ENCODE measurements at places on chromosomes 7 and 10.

GRCh38 chr10:5942474-5942873 is 34.9 kb downstream of the IL15RA start:
- DNase-seq, result no peak

GRCh38 chr10:98013776-98014175 is 16.6 kb downstream of the CRTAC1 start:
- DNase-seq, result no peak

DNA sequence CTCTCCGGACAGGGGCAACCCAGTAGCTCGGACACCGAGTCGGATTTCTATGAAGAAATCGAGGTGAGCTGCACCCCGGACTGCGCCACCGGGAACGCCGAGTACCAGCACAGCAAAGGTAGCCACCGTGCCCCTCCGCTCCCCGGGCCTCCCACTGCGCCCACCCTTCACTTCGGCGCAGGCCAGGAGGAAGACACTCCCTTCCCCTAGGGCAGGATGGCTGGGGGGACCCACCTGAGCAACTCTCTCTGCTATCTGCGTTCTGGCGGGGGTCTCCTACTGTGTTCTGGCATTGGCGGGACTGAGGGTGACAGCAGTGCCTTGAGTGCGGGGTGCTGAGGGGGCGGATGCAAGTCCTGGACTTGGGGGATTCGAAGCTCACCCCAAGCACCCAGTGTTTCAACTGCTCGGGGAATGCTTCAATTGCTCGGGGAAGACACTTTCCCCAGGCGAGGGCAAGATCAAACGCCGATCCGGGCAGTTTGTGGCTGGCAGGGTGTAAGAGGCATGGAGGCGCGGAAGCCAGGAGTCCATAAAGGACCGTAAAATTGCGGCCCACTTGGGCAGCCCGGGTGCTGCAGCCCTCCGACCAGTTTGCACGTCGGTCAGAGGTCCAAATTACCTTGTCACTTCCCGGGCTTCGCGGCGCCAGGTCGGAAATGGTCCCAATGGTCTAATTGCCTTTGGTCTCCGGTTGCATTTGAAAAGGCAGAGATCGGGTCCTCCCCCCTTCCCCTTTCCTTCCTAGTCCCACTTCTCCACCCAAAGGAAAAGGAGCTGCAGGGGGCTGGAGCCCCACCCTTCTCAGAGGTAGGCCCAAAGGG is 950 bp downstream of the EVX1 start:
- DNase-seq, result no peak

DNA sequence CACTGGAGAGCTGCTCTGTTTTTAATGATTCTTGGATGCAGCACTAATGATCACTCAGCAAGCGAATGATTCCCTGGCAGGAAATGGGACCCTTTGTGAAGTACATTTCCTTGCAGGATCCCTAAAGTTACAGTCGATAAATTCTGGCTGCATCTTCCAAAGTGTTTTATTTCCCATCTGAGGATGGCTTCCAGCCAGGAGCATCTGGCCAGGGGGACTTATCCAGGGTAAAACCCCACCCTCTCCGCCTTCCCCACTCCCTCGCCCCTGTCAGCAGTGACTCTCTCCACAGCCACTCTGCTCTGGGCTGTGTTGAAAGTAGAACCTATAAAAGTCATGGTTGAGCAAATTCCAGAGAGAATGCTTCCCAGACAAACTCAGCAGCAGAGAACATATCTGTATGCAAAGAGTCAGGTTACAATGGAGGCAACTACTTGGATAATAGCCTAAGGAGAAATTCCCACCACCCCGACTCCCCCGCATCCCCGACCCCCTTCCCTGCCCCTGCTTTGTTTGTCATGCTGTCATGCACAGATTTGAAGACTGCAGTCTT is 111.0 kb upstream of the ANLN start:
- peak; percentile 68 for DNase-seq

DNA sequence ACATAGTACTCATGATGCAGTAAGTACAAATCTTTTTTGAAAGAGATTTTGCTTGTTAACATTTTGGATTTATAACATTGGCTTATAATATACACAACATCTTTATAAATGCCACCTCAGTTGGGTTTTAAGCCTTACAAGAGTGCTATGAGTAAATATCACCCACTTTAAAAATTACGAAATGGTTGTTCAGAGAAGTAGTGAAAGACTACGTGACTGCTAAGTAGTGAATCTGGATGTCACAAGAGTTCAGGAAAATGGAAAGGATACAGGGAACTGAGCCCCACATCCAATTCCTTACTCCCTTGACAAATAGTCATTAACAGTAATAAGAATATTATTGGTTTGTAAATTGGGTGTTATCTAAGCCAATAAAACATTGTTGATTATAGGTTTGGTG is 20.0 kb downstream of the TMEM106B start:
- no peak for DNase-seq

- no peak for DNase-seq
These were observed 229.9 kb downstream of the RPS24 start for GRCh38 chr10:78263521-78263988.

DNA sequence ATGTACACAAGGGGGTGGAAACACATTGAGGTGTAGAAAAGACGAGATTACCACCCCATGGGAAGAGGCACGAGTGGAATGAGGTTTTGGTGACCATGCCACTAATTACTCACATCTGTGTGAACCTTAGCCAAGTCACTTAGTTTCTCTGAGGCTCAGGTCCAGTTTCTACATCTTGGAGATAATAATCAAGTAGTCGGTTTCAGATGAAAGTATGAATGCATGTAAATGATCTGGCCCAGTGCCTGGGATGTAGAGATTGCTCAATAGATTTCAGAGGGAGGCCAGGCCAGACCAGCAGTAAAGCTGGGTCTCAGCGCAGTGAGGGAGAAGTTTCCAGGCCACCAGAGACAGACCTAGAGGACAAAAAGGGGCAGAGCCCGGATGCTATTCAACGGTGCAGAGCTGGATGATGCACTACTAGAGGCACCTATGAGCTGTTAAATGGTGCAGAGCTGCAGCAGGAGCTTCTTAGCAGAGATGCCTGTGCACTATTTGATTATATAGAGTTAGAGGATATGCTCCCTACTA is 725.1 kb downstream of the GRID1 start:
- no peak for DNase-seq

DNA sequence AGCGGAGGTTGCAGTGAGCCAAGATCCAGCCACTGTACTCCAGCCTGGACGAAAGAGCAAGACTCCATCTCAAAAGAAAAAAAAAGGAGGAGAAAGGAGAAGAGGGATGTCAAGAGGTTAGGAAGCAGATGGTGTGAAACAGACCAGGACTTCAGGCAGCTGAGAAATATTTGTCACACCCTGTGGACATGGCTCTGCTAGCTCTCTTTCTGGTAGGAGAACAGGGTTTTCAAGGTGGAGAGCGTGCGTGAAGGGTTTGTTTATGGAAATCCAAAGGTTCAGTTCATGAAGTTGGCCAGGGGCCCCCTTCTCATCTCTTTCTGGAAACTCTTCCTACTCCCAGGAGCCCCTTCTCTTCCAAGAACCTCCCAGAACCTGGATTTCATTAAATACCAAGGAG is 110.8 kb upstream of the GALNT17 start:
- peak; percentile 55 for DNase-seq

DNA sequence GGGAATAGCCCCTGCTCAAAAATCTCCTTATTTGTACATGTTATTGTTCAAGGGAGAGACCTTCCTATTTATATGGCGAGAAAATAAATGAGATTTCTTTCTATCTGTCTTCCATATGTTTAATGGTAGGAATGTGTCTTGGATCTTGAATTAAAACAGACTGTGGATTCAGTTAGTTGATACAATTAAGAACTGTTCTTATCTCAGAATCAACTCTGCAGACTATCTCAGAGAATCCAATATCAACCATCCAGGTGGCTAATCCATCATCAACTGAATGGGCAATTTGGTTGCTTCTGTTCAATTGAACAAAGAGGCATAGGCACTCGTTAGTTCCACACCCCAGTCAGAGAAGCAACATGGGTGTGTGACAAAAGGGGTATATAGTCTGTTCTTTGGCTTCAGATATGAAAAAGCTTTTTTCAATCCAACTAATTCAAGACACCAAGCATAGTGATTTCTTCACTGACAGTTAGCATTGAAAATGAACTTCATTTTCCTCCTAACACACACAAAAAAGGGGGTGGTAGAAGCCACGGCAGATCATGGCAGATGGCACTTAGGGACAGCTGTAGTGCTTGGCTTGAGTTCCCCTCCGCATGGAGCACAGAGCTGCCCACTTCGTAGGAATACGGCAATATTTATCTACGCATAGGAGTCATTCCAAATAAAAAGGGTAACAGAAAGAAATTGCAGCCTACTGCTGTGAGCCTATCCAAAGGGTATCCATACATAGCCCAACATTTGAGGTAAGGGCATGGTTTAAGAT is 135.9 kb downstream of the KIAA1217 start:
- DNase-seq, result no peak

DNA sequence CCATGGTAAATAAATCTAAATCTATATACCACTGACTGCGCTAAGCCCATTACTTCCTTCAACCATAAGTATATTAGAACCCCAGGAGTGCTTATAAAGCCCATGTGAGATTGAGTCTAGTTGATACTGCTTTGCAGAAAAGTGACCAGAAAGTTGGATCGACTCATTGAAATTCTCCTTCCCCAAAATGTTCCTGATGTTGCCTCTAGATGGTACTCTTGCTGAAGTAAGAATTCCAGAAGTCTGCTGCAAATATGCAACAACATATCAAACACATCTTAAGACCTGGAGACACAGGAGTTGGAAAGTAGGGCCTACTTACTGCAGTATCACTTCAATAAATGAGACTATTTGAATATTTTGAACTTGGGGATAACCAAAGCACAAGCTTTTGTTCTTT is 550.8 kb downstream of the IPMK start:
- no peak for DNase-seq

- DNase-seq, result no peak
These were observed 114.1 kb upstream of the IGFBP3 start for GRCh38 chr7:46035166-46035565.

GRCh38 chr7:27388561-27388960 is 146.0 kb downstream of the EVX1 start:
- DNase-seq, result no peak

DNA sequence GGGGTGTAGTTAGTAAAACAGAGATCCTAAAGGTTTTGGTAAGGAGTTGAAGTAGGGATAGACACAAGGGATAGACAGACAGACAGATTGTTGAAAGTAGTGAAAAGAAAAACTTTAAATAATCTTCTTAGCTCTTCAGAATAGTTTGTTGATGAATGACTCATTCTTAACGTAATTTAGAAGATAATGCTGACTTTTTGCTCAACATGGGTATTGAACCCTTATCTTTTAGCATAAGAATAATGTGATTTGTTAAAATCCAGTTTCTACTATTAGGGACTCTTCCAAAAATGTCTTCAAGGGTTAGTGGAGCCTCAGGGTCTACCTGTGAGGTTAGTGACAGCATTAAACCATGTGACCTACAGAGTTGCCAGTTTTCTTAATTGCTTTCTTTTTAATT is 411.2 kb downstream of the ETV1 start:
- no peak for DNase-seq

- DNase-seq, result no peak
These were observed 76.0 kb downstream of the ITGB1 start for GRCh38 chr10:32882076-32882475.

DNA sequence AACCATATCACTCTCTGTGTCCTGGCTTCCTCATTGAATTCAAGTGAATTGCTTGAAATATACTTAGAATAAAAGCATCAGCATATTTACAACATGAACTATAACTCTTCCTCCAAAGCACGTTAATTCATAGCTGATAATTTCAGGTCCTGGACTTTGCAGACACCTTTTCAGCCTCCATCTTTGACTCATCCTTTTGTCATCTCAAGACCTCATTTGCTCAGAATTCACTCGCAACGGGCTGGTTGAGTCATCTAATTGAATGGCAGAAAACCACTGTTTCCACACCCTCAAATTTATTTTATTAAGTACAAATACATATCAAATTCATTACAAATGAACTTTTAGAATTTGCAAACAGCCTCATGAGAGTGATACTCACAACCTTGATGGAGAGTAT is 545.7 kb downstream of the GATA3 start:
- no peak for DNase-seq

- DNase-seq, result no peak
These were observed 52.8 kb downstream of the WIPF3 start for GRCh38 chr7:29859104-29859503.

GRCh38 chr10:2128991-2129390 is 391.7 kb upstream of the ADARB2 start:
- no peak for DNase-seq

- DNase-seq, result peak; percentile 55
These were observed 704 bp downstream of the ZNRF2 start for GRCh38 chr7:30285067-30285535.

DNA sequence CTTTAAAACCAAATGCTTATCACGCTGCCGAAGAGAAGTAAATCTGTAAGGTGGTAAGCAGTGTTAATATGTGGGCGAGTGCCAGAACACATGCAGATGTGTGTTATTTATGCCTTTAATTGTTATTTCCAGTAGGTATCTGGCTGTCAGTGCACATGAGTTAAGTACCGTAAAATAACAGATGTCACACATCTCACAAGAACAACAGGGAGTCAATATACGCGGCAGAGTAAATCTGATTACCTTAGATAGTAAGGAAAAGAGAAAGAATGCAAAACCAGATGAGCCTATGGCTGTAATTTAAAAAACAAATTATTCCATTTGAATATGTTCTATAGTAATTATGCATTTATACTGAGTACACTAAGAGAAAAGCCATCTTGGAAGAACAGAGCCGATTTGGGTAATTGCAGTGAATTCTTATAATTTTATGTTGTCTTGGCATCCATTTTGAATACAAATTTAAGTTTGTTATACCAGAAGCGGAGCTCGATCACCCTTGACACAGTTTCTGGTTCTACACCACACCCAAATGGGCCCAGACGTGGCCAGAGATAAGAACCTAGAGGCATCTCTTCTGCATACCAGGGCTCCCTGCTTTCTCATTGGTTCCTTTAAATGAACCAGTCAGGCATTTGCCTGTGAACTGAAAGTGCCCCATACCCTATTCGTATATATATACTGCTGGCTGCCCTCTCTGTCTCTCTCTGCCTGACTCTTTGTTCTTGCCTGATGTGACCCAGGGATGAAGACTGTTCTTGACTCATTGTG is 34.8 kb downstream of the DNAJB9 start:
- DNase-seq, result no peak

- DNase-seq, result peak; percentile 44
These were observed 102.3 kb upstream of the ARHGAP21 start for GRCh38 chr10:24826009-24826408.

- no peak for DNase-seq
These were observed 32.2 kb upstream of the SFMBT2 start for GRCh38 chr10:7443036-7443435.

DNA sequence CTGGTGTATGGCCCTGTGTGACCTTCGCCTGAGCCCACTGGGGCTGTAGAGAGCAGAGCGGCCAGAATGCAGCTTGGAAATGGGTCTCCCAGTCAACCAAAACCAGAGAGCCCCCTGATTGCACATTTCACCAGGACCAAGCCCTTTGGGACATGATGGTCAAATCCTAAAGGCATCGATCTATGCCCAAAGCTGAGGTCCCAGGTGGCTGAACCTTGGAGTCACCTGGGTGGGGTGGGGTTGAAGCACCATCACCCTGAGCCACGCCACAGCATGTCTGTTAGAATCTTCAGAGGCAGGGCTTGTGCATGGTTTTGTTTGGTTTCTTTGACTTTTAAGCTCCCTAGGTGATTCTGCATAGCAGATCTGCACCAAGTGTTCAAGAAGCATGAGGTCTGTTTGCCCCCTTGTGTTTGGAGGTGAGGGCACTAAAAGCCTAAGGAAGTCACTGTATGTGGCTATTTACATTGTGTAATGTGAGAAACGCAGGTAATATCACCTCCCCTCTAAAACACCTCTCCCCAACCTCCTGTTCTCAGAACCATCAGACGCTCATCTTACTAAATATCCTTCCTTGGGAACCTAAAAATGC is 9.6 kb downstream of the PKD1L1 start:
- no peak for DNase-seq
